ENCODE measurements at places on chromosomes 2 and 18. TPM values are rescaled to one million over a fixed set of nuclear protein-coding genes. Genes with fewer than 3 reads are reported as not detected.

Gene RAMP1
- 0.77 TPM for total RNA-seq

Gene XDH
- total RNA-seq: not detected

Gene RAB31
- 0.71 TPM for total RNA-seq

Gene NHEJ1
- total RNA-seq: 17.7 TPM

Gene L3MBTL4
- total RNA-seq: 0.31 TPM

Gene HTR2B
- not detected for total RNA-seq

DNA sequence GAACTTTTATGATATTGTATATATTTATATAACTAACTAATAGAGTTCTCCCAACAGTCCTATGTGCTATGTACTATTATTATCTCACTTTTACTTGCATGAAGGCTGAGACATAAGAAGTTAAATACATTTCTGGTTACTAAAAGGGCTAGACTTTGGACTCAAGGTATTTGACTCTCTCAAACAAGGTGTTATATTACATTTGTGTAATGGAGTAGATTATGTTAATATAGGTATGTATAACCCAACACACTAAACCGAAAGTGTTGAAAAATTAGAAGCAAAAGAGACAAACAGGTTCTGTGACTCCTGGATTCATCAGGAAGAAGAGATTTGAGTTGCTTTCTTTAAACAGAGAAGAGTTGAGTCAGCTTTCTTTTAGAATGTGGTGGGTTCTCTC, 733.6 kb upstream of the ZEB2 start:
- no peak for DNase-seq

GRCh38 chr2:127607399-127607908, 38.5 kb upstream of the GPR17 start:
- DNase-seq: no peak

DNA sequence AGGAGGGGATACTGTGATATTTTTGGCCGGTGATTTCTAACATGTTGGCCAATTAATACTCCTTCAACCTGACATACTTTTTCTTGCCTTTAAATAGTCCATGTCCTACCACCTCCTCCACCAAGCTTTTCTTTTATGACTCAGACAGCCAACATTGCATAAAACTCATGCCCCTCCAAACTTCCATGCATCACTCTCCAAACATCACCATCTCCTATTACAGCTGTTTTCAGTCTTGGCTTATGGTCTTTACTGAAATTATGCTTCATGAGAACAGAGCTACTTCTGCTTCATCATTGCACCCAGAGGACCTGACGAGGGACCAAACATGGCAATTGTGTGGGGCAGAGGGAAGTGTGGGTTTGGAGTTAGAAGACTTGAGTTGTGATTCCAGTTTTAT, 305.4 kb downstream of the LPIN1 start:
- DNase-seq: no peak

DNA sequence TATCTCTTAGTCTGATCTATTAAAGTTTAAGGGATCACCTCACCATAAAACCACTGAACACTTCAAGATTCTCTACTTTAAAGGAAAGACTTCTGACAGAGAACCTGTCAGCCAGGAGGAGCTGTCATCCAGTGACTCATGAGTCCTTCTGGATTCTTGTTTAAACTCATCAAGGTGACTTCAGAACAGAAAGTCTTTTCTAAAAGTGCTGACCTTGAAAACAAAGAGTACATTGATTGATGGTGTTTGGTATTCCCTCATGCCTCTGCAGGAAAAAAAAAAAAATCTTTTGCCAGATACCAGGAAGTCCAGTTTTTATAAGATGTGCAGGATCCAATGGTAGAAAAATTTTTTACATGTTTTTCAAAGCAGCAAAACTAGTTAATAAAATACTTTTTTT, 12.3 kb downstream of the DSG2 start:
- no peak for DNase-seq

GRCh38 chr2:79630060-79630459, 117.2 kb downstream of the CTNNA2 start:
- no peak for DNase-seq

- no peak for DNase-seq
Observed at GRCh38 chr2:210753386-210753785, 197.0 kb downstream of the CPS1 start.

DNA sequence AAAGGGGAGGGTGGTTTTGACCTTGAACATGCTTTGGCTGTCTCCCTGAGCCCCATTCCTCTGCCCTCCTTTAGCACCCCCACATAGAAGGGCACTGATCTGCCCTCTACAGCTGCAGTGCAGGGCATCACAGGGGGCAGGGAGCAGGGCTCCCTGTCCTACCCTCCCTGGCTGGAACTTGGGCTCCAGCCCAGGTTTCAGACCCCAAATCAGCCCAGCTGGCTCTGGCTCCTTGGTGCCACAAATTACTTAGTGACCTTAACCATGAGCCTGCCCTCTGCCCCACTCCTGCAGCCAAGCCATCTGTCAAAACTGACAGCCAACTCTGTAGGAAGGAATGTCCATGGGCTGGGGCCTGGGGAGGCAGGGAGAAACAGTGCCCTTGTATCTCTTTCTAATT, 105.6 kb downstream of the MAPK4 start:
- no peak for DNase-seq

GRCh38 chr2:26463244-26464192, 14.4 kb downstream of the OTOF start:
- no peak for DNase-seq

- DNase-seq: no peak
Observed at GRCh38 chr2:54760310-54760709, 36.8 kb downstream of the EML6 start.

DNA sequence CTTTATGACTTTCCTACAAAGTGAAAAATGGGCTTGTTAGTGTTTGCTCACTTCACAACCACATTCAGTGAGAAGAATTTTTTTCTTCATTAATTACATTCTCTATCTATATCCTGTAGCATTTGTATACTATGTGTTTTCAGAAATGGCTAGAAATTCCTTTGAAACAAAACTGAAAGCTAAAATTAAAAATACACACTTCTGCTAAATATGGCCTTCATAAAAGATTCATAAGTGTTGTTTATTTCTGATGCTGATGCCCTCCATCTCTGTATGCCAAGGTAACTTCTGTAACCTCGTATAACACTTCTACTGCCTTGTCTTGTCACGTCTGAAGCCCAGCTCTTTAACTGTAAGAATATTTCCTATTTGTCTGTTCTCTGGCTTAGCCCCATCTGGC, 59.8 kb downstream of the PMAIP1 start:
- no peak for DNase-seq

- no peak for DNase-seq
Observed at GRCh38 chr2:134737671-134738070, 18.9 kb upstream of the TMEM163 start.

DNA sequence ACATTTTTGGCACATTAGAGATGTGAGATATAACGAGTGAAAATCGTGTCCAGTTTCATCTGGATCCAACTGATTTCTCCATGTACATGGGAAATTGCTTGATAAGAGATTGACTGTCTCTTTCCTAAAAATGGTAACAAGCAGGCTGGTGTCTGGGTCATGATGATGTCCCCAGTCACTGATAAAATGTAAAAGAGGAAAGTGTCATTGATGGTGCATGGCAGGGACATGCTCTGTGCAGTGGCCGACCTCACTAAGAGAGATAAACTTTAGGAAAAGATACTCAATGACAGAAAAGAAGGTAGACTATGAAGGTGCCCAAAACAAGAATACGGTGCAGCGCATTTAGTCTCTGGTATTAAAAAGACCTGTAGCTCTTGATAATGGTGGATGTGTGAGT, 1517.5 kb downstream of the RPIA start:
- DNase-seq: no peak

DNA sequence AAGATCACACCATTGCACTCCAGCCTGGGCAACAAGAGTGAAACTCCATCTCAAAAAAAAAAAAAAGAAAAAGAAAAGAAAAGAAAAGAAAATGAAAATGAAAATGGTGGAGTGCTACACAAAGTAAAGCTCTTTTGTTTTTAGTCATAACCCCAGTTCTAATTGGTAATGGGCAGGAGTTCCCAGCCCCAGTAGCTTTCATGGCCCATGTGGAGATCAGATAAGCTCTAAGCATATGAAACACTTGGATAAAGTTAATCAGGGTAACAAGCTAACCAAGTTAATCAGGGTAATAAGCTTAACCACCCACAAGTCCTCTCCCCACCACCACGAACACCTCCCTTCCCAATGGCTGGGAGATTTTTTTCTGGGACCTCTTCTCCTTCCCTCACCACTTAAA, 240.8 kb downstream of the BCL11A start:
- no peak for DNase-seq

GRCh38 chr18:28095041-28095440, 81.9 kb downstream of the CDH2 start:
- DNase-seq: no peak

DNA sequence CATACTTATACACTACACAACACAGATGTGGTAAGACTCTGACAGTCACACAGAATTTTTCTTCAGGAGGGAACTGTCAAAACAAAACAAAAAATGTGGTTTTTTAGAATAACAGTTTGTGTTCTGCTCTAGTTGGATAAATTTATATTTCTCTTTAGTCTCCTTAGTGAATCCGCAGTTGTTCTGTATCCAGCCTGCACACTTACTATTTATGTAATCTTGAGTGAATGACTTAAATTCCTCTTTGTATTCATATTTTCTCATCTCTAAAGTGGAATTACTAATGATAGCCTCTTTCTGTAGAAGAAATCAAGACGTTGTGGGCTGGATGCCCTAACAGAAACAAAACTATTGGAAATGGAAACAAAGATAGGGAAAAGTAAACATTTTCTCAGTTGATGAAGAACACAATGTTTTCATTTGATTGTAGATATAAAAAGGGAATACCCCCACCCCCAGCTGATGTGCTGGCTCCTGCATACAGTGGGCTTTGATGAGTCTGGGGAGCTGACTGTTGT, 375.2 kb downstream of the TRIB2 start:
- no peak for DNase-seq

DNA sequence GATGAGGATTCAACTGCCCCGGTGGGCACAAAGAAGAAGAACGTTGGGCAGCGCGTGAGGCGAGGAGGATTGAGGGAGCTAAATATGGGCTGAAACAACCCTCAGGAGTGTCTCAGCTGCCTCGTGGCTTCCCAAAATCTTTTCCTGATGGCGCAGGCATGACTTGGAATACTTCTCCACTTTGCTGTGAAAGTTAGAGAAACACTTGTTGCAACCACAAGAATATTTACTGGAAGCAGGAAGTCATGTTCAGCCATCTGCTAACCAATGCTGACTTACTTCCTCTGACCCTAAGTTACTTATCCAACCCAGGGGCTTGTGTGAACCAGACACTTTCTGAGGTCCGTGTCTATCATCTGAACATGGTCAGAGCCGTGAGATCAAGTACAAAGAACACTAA, 148.8 kb downstream of the ARL4C start:
- no peak for DNase-seq
